ENCODE measurements at places on chromosomes 3 and 15.

GRCh38 chr3:113268311-113268710 lies 57.0 kb downstream of the BOC start:
- DNase-seq = no peak

GRCh38 chr3:77372634-77373346 lies 332.9 kb downstream of the ROBO2 start:
- DNase-seq = no peak

- no peak for DNase-seq
Measured at GRCh38 chr3:33525232-33525631, 85.0 kb upstream of the UBP1 start.

GRCh38 chr3:111861391-111861790 lies 2.3 kb downstream of the PHLDB2 start:
- peak; percentile 51 for DNase-seq

GRCh38 chr15:25501828-25502446 lies 63.1 kb upstream of the UBE3A start:
- DNase-seq = peak; percentile 71

DNA sequence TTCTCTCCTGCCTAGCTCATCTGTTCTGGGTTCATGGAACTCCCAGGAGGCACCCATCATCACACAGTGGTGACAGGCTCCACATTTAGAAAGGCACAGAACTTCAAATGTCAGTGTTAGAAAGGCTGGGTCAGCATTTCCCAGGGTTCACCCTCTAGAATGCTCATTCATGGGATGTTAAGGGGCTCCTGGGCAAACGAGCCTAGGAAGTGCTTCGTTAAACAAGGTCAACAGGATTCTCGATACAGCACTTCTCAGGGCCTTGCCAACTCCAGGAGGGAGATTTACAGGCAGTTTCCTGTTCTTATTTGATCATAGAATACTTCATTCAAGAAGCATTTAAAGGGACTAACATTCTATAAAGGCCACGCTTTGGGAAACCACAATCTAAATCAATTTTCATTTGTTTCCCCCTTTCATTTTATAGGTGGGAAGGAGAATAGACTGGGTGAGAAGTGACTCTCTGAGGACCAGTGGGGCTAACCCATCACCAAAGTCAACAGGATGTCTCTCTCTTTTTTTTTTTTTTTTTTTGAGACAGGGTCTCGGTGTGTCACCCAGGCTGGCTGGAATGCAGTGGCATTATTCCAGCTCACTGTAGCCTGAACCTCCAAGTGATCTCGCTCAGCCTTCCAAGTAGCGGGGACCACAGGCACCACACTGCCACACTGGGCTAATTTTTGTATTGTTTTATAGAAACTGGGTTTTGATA lies 14.3 kb downstream of the IGDCC4 start:
- DNase-seq = peak; percentile 68

- DNase-seq = no peak
Measured at GRCh38 chr3:24303057-24303754, 191.4 kb downstream of the THRB start.

DNA sequence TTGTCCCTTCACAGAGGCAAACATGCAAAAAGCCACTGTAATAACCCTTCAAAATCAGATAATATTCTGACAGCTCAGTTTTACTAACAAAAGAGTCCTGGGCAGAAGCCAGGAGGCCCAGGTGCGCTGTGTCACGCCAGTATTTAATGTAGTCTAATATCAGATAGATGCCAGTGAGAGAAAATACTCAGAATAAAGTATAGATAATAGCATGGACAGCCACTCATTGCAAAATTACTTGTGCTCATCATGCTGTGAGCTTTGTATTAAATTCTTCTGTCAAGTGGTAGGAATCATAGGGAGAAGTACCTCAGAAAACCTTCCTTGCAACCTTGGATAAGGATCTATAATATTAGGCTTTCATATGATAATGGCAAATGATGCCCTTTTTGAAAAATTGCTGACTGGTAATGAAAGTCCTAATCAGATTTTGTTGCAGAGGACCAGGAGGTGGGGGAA lies 1154.3 kb downstream of the ROBO1 start:
- no peak for DNase-seq

GRCh38 chr15:92158426-92158825 lies 235.3 kb upstream of the ST8SIA2 start:
- peak; percentile 53 for DNase-seq

DNA sequence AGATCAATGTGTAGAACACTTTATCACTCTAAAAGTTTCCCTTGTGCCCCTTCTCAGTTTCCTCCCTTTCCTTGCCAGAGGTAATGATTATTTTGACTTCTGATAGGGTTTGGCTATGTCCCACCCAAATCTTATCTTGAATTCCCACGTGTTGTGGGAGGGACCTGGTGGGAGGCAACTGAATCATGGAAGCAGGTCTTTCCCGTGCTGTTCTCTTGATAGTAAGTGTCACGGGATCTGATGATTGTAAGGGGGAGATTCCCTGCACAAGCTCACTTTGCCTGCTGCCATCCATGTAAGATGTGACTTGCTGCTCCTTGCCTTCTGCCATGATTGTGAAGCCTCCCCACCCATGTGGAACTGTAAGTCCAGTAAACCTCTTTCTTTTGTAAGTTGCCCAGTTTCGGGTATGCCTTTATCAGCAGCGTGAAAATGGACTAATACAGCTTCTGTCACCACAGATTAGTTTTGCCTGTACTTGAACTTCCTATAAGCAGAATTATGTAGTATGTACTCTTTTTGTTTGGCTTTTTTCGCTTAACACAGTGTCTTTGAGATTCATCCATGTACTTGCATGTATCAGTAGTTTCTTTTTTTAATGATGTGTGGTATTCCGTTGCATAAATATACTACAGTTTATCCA lies 7.2 kb downstream of the FEM1B start:
- DNase-seq = no peak

DNA sequence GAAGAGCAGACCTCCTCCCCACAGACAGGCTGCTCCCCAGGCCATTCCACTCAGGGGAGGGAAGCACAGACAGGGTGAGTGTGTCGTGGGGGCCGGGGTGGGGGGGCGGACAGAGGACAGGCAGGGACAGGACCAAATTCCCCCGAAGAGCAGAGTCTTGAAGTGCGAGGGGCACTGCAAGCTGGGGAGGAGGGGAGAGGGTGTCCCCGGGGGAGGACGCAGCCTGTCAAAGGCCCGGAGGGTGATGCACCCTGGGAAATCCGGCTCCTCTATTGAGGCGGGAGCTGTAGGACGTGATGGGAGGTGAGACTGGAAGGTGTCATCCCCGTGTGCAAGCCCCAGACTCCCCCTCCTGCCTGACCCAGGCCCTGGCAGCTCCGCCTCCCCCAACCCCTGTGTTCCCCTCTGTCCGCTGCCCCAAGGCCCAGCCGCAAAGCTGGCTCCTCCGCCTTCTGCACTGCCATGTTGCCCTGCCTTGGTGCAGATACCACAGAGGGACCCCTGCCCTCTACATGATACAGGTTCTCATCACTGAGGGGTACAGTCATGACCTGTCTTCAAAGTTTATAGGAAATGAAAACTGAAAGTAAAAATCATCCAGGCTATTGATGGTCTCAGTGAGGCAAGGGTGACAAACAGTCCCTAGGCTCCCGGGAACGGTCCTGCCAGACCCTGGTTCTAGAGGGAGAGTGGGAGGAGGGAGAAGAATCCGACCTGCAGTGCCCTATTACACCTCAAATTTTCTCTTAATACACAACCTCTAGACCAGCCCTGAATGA lies 76.3 kb upstream of the IQSEC1 start:
- DNase-seq = no peak

- no peak for DNase-seq
Measured at GRCh38 chr3:13769422-13769821, 110.4 kb downstream of the WNT7A start.

GRCh38 chr15:80982205-80982604 lies 7.4 kb downstream of the MESD start:
- DNase-seq = no peak

DNA sequence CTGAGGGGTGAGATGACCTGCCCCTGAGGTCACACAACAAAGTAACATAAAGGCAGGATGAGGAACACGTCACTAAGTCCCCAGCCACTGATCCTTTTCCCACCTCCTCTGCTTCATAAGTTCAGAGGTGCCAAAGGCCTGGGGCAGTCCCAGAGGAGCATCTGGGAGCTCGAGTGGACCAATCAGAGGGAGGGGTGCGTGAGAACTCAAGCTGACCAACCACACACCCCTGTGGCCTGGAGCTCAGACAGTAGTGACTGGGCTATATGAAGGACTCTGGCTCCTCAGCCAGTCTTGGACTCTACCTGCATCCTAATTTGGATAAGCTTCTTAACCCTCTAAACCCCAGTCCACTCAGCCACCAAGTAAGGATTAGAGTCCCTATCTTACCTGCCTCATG lies 28.0 kb upstream of the CAV3 start:
- DNase-seq = no peak

- DNase-seq = no peak
Measured at GRCh38 chr3:194907811-194908210, 222.1 kb downstream of the FAM43A start.

GRCh38 chr15:99425657-99426301 lies 140.0 kb upstream of the MEF2A start:
- peak; percentile 32 for DNase-seq
